Right ventricle myocardium superior (tissue), 1 donor: ENCODE measurements at places on chromosomes 4 and X.

DNA sequence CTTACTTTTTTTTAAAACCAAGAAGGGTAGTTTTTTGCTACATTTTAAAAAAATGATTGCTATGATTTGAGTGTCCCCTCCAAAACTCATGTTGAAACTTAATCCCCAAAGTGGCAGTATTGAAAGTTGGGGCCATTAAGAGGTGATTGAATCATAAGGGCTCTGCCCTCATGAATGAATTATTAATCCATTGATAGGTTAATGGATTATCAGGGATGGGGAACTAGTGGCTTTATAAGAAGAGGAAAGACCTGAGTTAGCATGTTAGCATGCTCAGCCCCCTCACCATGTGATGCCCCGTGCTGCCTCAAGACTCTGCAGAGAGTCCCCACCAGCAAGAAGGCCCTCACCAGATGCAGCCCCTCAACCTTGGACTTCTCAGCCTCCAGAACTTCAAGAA is 31.0 kb downstream of the SMIM43 start:
- no peak for DNase-seq

DNA sequence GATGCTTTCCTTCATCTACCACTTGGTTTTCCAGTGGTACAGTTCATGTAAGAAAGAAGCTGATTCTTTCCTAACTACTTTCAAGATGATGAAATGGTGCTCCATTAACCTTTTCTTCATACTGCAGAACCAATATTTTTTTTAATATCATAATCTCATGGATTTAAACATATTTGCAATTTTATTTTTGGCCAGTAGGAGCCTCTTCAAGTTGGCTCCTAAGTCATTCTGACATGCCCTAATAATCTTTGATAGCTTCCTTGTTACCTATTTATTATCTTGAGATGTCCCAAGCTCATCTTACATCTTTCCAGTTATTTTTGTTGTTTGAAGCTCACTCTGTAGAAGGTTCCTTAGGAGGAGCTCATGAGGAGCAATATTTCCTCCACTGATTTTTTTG is 170.2 kb downstream of the APBB2 start:
- DNase-seq: no peak

DNA sequence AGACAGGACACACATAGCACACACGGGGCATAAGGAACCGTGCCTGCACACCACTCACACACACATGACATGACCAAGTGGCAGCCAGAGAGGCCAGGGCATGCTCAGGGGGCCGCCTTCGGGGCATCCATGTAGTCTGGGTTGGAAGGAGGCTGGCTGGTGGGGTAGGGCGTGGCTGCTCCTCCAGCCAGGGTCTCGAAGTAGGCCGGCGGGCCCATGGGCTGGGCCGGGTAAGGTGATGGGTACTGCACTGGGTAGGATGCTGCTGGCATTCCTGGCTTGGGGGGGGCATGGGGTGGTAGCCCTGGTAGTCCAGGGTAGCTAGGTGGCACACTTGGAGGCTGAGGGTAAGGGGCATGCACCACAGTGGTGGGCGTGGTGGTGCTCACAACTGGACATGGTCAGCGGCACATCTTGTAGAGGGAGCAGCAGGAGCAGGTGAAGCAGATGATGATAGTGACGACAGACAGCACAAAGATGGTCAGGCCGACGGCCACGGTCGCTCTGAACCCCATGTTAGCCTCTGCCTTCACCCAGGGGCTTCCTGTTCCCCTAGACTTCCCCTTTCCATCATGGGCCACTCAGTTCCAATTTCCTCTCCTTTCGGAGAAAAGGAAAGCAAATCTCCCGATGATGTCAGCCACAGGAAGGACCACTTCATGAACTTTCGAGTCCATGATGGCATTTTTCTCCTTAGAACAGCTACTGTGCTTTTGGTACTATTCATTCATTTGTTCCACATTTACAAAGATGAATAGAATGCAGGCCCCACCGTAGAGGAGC is 10.9 kb upstream of the DDX3X start:
- DNase-seq: no peak

DNA sequence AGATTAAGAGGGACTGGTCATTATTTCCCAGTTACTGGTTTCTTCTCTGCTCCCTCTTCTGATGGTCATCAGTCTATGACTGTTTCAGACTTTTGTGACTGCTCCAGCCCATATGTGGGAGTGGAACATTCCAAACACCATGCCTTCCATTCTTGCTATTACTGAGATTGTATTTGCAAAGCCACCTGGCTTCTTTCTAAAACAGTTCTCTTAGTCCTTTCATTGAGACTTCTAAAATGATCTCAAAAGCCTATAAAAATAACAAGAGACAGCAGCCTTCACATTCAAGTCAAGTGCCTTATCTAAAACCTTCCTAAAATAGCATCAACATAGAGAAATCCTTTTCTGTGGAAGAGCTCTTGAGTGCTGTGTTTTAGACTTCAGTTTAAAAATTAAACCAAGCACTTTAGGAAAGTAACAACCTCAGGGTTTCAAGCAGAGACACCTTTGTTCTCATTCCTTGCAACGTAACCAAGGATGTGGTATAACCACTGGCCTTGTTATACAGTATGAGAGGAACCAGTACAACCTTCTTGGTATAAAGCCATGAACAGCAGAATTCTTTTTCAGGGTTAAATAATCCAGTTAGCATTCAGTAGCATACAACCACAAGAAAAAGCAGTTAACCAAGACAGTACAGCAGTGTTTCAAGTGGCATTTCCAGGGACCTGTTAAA is 97.1 kb downstream of the NFKB1 start:
- no peak for DNase-seq

- DNase-seq: no peak
These were observed 82.4 kb downstream of the CNGA2 start for GRCh38 chrX:151816934-151817333.

DNA sequence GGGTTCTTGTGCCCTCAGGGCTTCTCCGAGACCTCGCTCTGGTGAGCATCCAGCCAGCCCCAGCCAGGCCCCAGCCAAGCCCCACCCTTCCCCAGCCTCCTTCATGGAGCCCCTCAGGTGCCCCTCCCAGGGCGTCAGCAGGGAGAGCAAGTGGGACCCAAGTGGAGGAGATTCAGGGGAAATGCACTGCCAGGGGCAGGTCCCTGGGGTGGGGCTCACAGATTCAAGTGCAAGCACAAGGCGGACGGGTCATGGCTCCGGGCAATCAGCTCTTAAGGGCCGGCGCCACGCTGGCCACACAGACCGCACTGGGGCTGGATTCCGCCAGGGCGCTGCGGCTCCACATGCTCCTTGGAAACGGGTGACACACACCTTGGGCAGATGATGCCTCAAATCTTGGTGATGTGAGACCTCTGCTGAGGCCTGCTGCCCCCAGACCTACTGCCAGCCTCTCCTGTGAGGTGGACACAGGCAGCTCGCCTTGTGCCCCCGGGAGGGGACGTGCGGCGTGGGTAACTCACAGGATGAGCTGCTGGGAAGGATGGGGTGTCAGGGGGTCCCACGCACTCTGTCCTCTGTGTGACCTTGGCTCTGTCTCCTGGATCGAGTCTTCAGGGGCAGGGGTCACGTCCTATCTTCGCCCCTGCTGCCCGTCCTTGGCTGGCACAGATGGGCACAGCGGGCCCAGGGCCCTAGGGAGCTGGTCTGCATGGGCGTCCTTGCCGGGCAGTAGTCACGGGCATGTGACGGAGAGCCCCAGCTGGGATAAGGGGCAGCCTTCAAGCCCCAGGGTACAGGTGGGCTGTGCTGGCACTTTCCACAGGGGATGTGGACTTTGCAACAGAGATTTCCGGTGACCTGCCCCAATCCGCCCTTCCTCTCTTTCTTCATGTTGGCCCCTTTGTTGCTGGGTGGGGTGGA is 17.1 kb downstream of the NAT8L start:
- DNase-seq: no peak

DNA sequence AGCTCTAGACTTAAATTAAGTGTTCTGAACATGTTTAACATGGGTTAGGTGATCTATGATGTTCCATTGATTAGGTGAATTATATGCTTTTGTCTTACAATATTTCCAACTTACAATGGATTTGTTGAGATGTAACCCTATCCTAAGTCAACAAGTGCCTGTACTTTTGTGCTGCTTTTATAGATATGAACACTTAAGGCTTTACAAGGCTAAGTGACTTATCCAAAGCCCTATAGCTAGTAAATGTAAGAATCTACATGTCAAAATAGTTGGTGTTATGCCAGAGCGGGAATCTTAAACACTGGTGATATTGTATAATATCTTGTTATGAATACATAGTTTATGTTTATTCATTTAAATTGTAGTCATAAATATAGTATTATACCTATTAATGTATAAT is 1629.1 kb upstream of the IGFBP7 start:
- DNase-seq: no peak

DNA sequence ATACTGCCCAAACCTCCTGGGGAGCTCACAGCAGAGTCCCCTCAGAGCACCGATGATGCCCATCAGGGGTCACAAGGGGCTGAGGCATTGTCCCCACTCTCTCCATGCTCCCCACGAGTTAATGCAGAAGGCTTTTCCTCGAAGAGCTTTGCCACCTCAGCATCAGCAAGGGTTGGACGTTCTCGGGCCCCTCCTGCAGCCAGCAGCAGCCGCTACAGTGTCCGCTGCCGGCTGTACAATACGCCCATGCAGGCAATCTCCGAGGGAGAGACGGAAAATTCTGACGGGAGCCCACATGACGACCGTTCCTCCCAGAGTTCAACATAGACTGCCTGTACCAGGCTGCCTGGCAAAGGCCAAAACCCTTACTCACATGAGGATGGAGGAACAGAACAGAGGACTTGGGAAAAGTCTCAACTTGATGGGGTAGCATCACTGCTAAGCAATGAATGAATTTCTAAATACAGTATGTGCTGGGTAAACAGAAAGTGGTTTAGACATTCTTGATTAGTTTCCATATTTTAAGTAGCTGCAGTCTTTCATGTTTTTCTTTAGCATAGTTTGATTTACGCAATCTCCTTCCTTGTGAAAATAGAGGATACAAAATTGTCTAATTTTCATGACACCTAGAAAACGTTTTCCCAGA is 5.0 kb upstream of the SCML1 start:
- DNase-seq: no peak

- DNase-seq: no peak
These were observed 154.9 kb upstream of the BMP3 start for GRCh38 chr4:80875642-80876041.
